PC-3 (cell line): ENCODE measurements at places on chromosomes 2 and 18.

- DNase-seq, result no peak
- H3K36me3 ChIP-seq, result peaks cover 24% of the 10 kb centered on the region
- peaks cover 31% of the 10 kb centered on the region for H3K4me1 ChIP-seq
- no peaks in the 10 kb centered on the region for H3K27me3 ChIP-seq
Measured at GRCh38 chr2:233553366-233553765, 13.2 kb downstream of the USP40 start.

DNA sequence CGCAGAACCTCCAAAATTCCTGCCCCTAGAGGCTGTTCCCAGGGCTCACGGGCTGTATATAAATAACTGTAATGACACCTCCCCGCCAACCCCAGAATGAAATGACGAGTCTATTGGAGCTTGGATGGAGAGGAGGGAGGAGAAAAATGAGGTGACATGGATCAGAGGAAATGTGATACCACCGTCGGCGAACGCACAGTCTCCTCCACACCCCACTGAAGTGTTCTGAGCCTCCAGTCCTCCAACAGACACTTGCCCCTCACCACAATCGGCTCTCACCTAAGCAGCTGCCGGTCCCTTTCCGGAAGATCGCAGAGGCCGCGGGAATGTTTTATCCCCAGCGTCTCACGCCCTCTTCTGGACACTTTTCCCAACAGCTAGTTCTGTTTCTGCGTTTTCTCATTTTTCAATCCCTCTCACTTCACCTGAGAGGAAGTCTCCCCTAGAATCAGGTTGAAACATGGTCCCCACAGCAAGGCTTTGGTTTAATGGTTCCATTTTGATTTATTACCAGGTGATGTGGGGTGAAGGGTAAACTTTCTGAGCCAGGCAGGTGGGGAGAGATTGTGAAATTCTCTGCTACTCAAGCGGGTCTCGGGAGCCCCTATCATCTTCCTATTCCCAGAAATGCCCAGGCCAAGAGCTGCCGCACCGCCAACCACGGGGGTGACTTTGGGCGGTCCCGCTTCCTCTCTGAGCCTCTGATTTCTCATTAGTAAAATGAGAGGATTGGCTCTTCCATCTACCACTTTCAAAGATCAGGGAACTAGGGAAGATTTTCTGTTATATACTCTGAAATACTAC, 9.1 kb upstream of the MYO5B start:
- H3K27ac ChIP-seq, result no peak overlapping the region
- peak overlapping the region; percentile 35; the same call in 1 of the 2 replicates for H3K4me3 ChIP-seq
- H3K27me3 ChIP-seq, result no peaks in the 10 kb centered on the region
- no peaks in the 10 kb centered on the region for H3K4me1 ChIP-seq
- no peaks in the 10 kb centered on the region for H3K36me3 ChIP-seq
- peak; percentile 52 for DNase-seq

- no peak for DNase-seq
- H3K36me3 ChIP-seq, result no peaks in the 10 kb centered on the region
- H3K4me3 ChIP-seq, result no peak overlapping the region
- H3K4me1 ChIP-seq, result no peaks in the 10 kb centered on the region
- H3K27me3 ChIP-seq, result peaks cover 68% of the 10 kb centered on the region
- no peak overlapping the region for H3K27ac ChIP-seq
Measured at GRCh38 chr18:57296336-57296735, 56.0 kb upstream of the ST8SIA3 start.

DNA sequence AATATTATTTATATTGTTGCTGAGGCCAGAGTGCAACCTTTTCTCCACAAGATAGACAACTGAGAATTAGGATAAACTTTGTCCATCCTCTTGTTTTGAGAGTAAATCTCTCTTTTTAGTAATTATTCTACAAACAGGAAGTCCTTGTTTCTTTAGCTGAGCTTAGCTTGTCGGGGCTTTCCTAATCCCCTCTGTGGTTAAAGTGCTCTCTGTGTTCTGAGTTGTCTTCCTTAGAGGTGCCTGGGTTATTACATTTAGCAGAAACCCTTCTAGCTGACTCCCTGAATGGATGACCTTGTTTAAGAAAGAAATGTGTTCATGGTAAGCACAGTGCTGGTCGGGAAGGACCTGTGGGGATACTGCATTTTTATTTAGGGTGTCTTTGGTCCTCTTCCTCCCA, 12.7 kb downstream of the USP39 start:
- H3K27ac ChIP-seq, result no peak overlapping the region
- H3K4me3 ChIP-seq, result no peak overlapping the region
- no peaks in the 10 kb centered on the region for H3K27me3 ChIP-seq
- DNase-seq, result no peak

DNA sequence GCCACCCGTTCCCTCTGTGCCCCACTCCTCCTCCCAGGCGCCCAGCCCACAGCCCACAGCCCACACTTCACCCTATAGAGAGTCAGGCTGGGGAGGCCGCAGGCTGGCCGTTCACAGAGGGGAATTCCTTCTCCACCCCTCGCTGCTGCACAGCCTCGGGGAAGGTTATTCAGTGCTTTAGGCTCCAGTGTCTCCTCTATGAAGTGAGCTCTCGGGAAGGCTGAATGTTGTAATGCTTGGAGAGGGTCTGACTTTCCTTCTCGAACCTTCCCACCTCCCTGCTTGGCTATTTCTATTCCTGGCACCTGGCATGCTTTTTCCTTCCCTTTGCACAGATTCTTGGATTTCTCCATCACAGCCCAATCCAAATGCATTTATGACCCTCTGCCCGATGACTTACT, 62.5 kb upstream of the SMAD7 start:
- H3K27me3 ChIP-seq, result no peaks in the 10 kb centered on the region
- H3K4me1 ChIP-seq, result peaks cover 11% of the 10 kb centered on the region
- no peaks in the 10 kb centered on the region for H3K36me3 ChIP-seq
- H3K4me3 ChIP-seq, result no peak overlapping the region

DNA sequence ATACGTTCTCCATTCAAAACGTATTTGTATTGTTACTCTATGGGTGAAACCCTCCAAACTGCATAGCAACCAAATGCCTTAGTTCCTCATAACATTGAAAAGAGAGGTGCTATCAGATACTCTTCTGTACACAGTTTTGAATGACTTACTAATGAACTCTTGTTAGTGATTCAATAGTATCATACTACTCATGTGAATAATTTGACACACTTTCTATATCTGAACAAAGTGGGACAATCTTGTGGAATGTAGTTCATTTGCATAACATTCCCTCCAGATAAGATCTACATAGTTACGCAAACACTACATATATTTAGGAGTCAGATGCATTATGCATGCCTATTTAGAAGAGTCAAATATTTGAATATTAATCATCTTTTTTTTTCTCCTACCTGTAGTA, 232.0 kb upstream of the NRXN1 start:
- no peaks in the 10 kb centered on the region for H3K36me3 ChIP-seq
- no peaks in the 10 kb centered on the region for H3K4me1 ChIP-seq
- H3K4me3 ChIP-seq, result no peak overlapping the region
- no peak overlapping the region for H3K27ac ChIP-seq

- H3K27ac ChIP-seq, result no peak overlapping the region
- no peaks in the 10 kb centered on the region for H3K36me3 ChIP-seq
- DNase-seq, result no peak
- no peak overlapping the region for H3K4me3 ChIP-seq
- H3K4me1 ChIP-seq, result no peaks in the 10 kb centered on the region; the same call in 1 of the 2 replicates
Measured at GRCh38 chr2:40325116-40325515, 126.8 kb downstream of the SLC8A1 start.

DNA sequence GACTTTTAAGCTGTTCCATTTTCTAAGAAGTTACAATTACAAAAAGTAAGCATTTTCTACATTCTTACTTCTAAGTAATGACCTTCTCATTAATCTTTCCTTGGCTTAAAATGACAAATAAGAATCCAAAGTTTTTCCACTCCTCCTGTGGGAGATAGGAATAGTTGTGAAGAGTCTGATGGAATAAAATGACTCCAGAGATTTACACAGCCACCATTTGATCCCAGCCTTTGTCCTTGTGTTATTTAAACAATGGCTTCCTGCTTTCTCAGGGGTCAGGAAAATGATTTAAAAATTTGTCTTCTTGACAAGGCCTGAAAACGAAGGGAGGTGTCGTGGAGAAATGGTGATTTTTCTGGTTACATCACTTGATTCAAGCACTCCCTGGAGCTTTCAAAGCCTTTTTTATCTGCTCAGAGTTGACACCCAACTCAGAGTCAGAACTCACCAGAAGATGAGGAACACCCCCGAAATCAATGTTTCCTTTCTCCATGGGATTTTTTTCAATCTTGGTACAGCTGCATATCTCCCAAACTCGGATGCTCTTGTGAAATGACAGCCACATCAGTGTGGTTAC, 106.5 kb downstream of the GALNT3 start:
- H3K27ac ChIP-seq, result no peak overlapping the region
- H3K27me3 ChIP-seq, result no peaks in the 10 kb centered on the region
- no peaks in the 10 kb centered on the region for H3K4me1 ChIP-seq
- DNase-seq, result no peak
- H3K4me3 ChIP-seq, result no peak overlapping the region
- H3K36me3 ChIP-seq, result no peaks in the 10 kb centered on the region

- no peak for DNase-seq
- no peaks in the 10 kb centered on the region for H3K4me1 ChIP-seq
- no peak overlapping the region for H3K4me3 ChIP-seq
Measured at GRCh38 chr2:128506534-128506933, 187.9 kb upstream of the HS6ST1 start.

- peaks cover 6% of the 10 kb centered on the region for H3K4me1 ChIP-seq
- no peaks in the 10 kb centered on the region for H3K27me3 ChIP-seq
- H3K36me3 ChIP-seq, result no peaks in the 10 kb centered on the region
- H3K27ac ChIP-seq, result no peak overlapping the region
- no peak for DNase-seq
Measured at GRCh38 chr2:240997141-240997855, 1.1 kb upstream of the SNED1 start.
